ENCODE measurements at places on chromosomes 12 and 14. TPM values are rescaled to one million over a fixed set of nuclear protein-coding genes. Genes with fewer than 3 reads are reported as not detected.

- no peak for DNase-seq
Measured at GRCh38 chr12:68870443-68870842, 62.5 kb downstream of the MDM2 start.

DNA sequence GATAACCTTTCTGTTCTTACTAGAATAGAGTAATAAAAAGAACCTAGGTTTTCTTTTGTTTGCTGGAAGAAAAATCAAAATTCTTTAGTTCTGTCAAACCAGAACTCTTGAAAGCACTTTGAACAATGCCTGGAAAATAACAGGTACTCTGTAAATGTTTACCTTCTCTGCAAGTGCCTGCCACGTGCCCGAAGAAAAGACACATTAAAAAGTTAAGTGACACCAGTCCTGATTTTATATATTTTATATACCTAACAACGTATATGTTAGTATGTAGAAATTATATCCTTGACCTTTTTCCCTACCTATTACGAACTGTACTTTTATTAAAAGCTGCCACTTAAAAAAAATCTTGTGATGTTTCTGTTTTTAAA lies 976 bp downstream of the THAP2 start:
- DNase-seq = no peak

DNA sequence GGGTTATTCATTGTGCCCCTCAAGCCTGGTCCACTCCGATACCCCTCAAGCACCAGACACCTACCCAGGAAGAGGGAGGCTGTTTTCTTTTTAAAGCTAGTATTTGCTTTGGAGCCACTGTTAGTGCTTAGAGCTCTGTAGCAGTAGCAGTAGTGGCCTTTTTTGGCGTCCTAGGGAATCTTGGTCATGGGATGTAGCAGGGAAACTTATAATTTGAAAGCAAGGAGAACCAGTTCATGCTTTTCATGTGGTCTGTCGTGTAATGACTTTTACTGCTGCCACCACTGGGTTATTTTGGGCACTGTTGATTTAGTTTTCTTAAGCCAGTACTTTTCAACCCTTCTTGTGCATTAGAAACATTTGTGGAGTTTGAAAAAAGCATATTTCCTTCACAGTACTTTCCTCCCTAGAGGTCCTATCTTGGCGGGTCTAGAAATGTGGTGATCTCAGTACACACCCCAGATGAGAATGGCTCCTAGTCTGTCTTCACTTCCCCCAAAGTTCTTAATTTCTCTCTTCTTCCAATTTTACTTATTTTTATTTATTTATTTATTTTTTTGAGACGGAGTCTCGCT lies 49.7 kb downstream of the MARK3 start:
- DNase-seq = no peak

- no peak for DNase-seq
Measured at GRCh38 chr12:4432878-4433744, 12.5 kb downstream of the FGF6 start.

DNA sequence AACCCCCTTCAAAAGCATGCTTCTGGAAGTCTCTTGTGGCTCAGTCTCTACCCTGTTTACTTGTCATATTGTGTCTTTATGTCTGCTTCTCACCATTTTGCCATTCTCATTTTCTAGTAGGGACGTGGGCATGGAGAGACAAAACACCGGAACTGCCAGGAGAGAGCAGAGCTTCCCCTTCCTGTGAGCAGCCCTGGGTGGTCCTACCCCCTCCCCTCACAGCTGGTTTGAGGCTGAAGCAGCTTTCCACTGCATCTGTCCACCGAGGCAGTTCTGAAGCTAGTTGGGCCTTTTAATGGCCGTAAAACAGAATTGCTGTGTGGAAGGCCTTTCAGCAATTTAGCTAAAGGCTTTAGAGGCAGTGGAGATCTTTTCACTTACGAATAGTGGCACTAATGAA lies 77.0 kb downstream of the PELI2 start:
- no peak for DNase-seq

- DNase-seq = peak; percentile 49
Measured at GRCh38 chr12:106118-106591, 39.6 kb downstream of the IQSEC3 start.

DNA sequence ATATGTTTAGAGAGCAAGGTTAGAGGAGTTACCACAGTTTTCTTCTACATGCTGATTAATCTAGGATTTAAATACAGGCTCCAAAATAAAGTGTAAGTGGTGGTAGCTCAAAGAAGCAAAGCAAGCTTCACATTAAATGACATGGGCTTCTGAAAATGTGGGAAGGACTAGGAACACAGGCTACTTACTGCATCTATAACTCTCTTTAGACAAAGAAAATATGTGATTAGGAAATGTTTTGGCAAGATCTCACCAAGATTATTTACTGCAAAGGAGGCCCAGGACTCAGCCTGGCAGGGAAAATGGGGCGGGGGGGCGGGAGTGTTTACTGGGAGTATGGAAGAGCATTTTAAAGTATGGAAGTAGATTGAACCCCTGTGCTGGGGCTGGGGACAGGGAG lies 39.4 kb downstream of the ETV6 start:
- DNase-seq = no peak

DNA sequence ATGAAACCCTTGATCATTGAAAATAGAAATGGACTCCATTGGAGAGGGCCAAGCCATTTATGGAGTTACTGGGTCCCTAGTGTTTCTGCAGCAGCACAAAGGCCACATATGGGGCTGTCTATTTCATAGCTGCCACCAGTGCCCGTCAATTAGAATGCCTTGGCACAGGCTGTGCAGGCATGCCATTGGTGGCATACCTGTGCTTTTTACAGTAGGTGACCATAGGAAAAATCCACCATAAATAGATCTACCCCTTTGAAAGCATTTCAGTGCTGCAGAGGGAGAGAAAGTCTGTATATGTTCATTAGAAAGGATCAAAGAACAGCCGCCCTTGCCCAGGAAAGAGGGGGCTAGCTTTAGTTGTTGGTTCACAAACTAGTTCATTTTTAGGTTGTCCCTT lies 13.1 kb downstream of the MYBPC1 start:
- no peak for DNase-seq

- DNase-seq = no peak
Measured at GRCh38 chr14:75342762-75343599, 64.4 kb downstream of the FOS start.

DNA sequence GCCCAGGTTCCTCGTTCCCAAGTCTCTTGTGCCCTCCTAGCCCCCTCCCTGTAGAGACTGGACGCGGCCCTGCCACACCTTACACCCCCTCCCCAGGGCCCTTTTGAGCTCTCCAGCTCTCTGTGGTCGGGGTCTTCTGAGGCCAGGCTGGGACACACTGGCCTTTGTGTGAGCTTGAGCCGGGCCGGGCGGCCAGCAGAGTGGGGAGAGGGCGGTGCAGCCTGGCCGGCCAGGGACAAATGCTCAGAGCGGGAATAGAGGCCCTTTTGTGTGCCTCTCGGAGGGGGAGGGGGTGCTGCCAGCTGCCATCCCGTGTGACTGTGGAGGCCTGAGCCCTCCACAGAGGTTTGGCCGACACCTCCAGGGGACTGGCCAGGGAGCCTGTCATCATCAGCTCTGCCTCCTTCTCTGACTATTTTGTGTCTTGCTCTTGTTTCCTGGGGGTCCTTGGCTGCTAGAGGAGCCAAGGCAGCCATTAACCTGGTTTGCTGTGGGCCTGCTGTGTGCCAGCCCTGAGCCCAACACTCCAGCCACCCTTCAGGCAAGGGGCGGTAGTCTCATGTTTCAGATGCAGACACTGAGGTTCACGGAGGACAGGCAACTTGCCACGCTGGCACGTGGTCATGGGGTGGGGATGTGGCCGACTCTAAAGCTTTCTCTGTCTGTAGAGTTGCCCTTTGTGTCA lies 13.6 kb downstream of the FAM222A start:
- DNase-seq = peak; percentile 77

DNA sequence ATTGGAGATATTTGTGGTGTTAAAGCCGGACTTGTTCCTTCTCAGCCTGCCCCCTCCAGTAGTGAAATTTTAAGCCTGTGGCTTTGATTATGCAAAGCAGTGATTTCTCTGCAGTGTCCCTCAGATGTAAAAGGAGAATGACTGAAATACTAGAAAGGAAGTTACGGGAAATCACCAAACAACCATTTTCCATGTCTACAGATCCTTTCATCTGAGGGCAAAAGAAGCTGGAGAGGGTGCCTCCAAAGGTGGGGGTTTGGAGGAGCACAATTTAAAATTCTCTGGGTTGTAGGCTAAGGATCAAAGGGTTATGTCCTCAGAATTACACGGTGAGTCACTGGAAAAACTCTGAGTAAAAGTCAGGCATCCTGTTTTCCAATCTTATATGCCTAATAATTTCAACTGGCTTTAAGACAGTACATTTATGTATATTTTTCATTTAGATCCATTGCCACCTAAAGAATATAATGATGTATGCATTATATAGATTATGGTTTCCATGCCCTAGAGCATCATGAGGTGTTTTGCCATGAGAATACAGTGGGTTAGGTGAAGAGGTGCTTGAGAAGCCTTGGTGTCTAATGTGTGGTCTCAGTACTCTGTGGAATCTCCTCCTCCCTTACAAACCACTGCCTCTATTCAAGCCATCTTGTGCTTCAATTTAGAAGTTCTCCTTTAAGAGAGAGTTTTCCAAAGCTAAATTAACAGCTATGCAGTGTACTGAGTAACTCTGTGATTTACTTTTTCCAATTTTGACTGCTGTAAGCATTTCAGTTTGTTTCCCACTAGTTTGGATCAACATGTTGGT lies 362.1 kb downstream of the RAD51B start:
- no peak for DNase-seq

GRCh38 chr12:105083551-105084105 lies 630 bp downstream of the ALDH1L2 start:
- DNase-seq = peak; percentile 73

GRCh38 chr14:29548948-29549370 lies 378.7 kb downstream of the PRKD1 start:
- no peak for DNase-seq

DNA sequence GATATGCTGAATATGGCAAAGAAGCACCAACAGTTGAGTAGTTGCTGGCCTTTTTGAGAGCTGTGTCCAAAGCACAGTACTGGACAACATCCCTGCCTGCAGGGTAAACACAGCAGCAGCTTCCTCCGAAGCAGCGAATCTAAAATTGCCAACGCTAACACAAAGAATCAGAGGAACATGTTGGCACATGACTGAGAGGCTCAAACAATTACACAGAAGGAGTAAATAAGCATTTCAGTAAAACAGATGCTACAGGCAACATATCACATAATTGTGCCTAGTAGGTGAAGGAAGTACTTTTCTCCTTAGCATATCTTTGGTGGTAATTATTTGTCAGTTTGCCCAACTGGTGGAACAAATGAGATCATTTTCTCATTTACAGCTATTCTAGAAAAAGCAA lies 52.1 kb downstream of the KICS2 start:
- DNase-seq = no peak

DNA sequence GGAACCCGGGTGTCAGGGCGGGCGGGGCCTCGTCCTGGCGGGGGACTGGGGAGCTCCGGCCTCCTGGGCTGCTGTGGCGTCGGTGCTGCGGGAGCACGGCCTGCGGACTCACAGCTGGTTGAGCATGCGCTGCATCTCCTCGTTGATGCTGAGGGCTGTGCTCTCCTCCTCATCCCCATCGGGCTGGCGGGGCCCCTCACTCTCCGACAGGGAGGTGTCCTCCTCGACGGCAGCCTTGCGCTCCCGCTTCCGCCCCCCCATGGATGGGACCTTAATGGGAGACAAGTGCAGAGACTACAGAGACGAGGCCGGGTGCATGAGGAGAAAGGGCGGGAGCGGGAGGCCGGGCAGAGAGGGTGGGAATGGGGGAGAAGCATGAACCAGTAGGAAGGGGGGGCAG lies 7.3 kb downstream of the IFFO1 start:
- no peak for DNase-seq

DNA sequence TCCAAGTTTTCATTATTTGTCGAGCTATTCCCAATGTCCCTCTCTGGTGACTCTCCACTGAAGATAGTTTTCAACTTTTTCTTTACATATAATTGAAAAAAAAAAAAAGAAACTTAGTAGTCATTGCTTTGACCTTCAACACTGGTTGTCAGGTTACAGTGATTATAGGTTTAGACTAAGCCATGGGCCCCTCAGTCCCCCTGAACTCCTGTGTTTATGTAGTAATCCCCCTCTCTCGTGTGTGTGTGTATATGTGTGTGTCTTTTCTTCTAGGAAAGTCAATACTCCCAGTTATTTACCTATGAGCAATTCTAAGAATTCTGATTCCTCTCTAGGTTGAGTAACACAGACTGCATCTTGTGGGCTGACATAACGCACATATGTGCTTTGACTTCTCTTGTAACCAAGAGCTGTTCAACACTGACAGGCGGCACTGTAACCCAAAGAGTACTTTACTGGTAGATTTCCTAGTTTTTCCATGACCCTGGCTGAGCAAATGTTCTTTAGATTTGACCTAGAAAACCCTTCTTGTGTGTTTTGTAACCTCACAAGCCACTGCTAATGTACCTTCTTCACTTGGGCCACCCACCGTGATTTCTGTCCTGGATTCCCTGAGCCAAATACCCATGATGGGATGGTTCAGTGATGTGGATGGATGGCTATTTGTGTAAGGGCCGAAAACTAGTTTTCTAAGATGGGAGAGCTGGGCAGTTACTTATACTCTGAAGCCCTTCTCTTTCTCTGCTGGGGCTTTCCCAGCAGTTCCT lies 15.0 kb upstream of the MANSC4 start:
- DNase-seq = no peak

- DNase-seq = peak; percentile 56
Measured at GRCh38 chr12:83823386-83824045, 1089.1 kb downstream of the SLC6A15 start.

- no peak for DNase-seq
Measured at GRCh38 chr12:67784831-67785230, 136.3 kb downstream of the DYRK2 start.

FGF23 gene
- not detected for total RNA-seq

ADAM21 gene
- not detected for total RNA-seq

RNASE3 gene
- total RNA-seq = 0.71 TPM

PTPRQ gene
- 4.8 TPM for total RNA-seq

CCDC197 gene
- not detected for total RNA-seq

OTX2 gene
- not detected for total RNA-seq

TOMM20L gene
- not detected for total RNA-seq

LTBP2 gene
- total RNA-seq = 93.0 TPM

RIPK3 gene
- total RNA-seq = 8.9 TPM
